ENCODE measurements at places on chromosomes 12 and 14.

GRCh38 chr14:91228112-91229004 lies 16.1 kb downstream of the GPR68 start:
- DNase-seq = peak; percentile 93

DNA sequence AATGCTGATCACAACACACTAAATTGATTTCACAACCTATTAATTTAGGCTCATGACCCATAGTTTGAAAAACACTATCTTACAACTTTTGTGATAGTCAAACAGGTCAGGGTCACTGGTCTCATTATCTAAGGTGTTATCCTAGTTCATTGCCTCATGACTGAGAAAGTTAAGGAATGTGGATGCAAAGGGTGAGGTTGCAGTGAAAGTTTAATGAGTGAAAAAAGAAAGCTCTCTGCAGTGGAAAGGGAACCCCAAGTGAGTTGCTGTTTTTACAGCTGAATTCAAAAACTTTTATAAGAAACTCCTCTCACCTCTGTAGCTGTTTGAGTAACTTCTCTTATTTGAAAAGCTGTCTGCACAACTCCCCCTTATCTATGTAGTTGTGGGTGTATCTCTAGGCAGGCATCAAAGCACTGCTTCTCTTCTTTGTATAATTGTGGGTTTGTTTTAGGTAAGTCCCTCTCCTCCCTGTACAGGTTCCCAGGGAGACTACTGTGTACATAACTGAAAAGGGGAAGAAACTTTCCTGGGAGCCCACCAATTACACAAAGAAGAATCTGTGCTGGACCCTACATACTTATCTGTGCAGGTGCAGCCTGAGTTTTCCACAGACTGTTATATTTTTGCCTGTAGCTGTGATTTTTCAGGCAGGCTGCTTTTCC lies 18.9 kb downstream of the DNAL1 start:
- DNase-seq = no peak

DNA sequence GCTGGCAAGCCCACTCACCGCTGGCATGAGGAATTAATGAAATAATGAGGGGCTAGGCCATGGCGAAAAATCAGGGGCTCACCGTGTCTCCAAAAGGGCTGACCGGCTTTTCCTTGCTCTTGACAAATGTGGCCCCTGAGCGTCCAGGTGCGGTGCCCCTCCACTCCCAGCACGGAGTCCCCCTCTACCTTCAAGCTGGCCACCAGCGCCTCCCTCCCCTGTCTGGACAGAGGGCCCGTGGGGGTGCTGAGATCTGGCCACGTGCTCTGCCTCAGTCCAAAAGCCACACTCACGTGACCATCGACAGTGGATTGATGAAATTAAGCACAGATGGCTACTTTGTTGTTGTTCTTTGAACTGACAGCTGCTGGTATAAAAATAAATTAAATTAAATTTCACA lies 78.8 kb upstream of the BCL11B start:
- no peak for DNase-seq

GRCh38 chr14:26173581-26174110 lies 424.2 kb downstream of the NOVA1 start:
- DNase-seq = no peak

DNA sequence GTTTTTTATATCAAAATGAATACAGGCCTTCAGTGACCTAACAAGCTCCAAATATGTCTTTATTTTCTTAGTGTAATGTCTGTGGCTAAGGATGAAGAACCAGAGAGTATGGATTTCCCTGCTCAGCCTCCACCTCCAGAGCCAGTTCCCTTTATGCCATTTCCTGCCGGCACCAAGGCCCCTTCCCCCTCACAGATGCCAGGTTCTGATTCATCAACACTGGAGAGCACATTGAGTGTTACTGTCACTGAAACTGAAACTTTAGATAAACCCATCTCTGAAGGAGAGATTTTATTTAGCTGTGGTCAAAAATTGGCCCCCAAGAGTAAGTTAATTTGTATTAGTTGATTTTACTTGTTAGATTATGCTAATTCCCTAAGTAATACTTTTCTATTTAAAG lies 61.0 kb downstream of the KIAA0586 start:
- DNase-seq = peak; percentile 30

GRCh38 chr14:65434216-65434850 lies 21.8 kb downstream of the FUT8 start:
- no peak for DNase-seq

- peak; percentile 3 for DNase-seq
These were observed 565 bp downstream of the CEP83 start for GRCh38 chr12:94458877-94459727.

- DNase-seq = no peak
These were observed 109.0 kb downstream of the PLEKHA5 start for GRCh38 chr12:19238540-19238939.

- DNase-seq = no peak
These were observed 4.9 kb upstream of the OTX2 start for GRCh38 chr14:56814969-56815700.

GRCh38 chr14:33940561-33941011 lies 10.3 kb downstream of the EGLN3 start:
- no peak for DNase-seq
